Skeletal muscle cell (primary cell): ENCODE measurements at places on chromosomes 2 and 18.

DNA sequence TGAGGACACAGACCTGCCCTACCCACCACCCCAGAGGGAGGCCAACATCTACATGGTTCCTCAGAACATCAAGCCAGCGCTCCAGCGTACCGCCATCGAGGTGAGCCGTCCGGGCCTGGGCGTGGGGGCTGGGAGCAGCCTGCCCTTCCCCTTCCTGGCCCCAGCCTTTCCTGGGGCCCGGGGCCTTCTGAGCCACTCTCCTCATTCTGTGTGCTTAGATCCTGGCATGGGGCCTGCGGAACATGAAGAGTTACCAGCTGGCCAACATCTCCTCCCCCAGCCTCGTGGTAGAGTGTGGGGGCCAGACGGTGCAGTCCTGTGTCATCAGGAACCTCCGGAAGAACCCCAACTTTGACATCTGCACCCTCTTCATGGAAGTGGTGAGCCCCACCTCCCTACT, 157.9 kb downstream of the DYSF start:
- DNase-seq, result no peak

DNA sequence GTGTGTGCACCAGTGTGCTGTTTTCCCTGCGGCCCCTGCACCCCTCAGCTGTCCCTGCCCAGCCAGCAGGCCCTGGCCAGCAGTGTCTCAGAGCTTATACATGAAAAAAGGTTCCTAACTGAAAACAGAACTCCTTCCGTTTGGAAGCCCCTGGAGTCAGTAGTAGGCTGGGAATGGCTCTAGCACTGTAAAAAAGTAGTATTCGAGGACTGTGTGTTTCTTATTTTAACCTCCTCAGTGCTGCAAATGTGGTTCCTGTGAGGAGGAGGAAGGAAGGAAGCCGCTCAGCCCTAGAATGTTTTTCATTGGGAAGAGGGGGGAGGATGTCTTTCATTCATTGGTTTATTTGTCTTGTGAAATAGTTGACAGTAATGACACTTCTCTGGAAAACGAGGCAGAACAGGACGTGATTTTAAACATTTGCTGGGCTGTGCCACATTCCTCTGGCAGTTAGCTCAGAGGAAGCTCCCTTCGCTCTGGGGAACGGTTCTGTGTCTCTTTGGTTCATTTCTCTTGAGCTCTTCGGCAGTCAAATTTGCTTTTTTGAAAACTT, 103.5 kb downstream of the SPTBN1 start:
- DNase-seq, result peak; percentile 84

GRCh38 chr18:9055626-9056025, 46.9 kb upstream of the NDUFV2 start:
- DNase-seq, result no peak

DNA sequence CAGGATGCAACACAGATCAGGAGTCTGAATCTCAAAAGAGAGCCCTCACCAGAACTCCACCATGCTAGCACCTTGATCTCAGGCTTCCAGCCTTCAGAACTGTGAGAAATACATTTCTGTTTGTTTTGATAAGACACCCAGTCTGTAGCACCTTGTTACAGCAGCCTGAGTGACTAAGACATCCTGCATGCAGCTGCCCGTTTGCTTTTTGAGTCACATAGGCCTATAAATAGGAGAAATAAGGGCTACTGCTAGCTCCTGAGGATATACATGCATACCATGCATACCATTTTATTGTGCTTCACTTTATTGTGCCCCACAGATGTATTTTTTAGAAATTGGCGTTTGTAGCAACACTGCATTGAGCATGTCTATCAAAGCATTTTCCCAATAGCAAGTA, 337.8 kb downstream of the CDH2 start:
- DNase-seq, result peak; percentile 71

GRCh38 chr2:109497463-109497862, 116.3 kb downstream of the SEPTIN10 start:
- DNase-seq, result peak; percentile 47

DNA sequence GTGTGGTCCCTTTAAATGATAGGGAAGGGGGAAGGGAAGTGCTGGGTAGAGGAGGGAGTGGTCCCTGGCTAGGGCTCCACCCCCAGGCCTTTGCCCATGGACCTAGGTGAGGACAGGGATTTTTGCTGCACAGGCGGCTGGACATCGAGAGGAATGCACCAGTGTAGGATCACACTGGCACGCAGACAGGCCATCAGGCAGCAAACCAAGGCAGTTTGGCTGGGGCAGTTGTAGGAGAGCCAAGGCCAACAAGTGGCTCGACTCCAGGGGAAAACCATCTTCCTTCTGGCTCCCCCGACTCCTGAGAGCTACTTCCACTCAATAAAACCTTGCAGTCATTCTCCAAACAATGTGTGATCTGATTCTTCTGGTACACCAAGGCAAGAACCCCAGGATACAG, 402.0 kb upstream of the LRRTM1 start:
- no peak for DNase-seq

- no peak for DNase-seq
These were observed 64.4 kb downstream of the IKZF2 start for GRCh38 chr2:213087040-213087439.

DNA sequence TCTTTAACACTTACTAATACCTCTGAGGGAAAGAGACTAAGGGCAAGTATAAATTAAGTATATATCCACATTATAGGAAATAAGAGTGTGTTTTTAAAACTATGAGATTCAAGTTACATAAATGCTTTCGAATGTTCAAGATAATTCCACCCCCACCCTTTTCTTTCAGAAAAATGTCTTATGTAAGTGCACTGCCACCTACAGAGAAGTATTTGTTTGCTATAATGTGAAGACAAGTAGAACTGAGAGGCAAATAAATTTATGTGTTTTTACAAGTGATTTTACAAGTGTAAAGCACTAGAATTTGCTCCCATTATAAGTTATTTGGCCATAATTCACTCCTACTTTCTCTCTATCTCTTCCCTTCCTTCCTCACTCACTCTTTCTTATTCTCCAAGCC, 99.9 kb upstream of the CRACDL start:
- DNase-seq, result peak; percentile 12

DNA sequence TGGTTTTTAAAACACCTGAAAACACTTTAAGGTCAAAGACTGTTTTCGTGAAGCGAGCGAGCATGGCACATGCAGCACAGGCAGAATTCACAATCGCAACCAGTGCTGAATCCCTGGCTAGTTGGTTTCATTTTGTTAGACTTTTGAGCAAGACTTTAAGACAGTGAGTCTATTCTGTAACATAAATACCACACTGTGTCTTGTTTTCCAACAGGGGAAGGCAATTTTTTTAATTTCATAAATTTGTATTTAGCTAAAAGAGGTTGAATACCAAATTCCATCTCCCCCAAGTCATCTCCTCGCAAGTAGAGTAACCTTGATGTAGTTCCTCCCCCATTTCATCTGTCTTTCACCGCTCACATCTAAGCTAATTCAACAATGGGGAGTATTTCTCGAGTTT, 1.4 kb downstream of the CERKL start:
- DNase-seq, result no peak

DNA sequence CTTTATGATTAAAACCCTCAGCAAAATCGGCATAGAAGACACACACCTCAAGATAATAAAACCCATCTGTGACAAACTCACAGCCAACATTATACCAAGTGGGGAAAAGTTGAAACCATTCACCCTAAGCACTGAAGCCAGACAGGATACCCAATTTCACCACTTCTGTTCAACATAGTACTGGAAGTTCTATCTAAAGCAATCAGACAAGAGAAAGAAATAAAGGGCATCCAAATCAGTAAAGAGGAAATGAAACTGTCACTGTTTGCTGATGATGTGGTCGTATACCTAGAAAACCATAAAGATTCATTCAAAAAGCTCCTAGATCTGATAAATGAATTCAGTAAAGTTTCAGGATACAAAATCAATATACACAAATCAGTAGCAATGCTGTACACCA, 16.4 kb upstream of the RPRD1A start:
- DNase-seq, result no peak
